NCI-H1930 (cell line): ENCODE measurements at places on chromosomes 16 and 17.

GRCh38 chr17:1034652-1035210 lies 37.8 kb downstream of the TIMM22 start:
- DNase-seq, result no peak

- DNase-seq, result no peak
Measured at GRCh38 chr16:19879241-19879792, 5.3 kb downstream of the GPRC5B start.

DNA sequence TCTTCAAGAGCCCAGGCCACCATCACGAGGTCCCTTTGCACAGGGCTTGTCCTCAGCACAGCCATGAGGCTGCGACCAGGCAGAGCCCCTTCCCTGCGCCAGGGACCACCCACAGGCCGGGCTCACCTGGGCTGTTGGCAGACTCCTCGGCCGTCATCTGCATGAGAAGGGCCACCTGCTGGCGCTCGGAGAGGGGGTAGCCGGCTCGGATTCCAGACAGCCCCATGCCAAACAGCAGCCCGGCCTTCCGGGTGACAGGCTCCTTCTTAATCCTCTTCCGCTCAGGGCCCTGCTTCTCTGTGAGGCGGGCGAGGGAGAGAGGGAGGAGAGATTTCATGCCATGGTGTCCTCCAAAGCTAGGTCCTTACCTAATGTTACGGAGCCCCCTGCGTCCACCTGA lies 73.4 kb downstream of the ZNF778 start:
- DNase-seq, result no peak

- no peak for DNase-seq
Measured at GRCh38 chr17:6244253-6244652, 174.1 kb downstream of the WSCD1 start.

- no peak for DNase-seq
Measured at GRCh38 chr17:38602956-38603785, 2.6 kb downstream of the SRCIN1 start.

DNA sequence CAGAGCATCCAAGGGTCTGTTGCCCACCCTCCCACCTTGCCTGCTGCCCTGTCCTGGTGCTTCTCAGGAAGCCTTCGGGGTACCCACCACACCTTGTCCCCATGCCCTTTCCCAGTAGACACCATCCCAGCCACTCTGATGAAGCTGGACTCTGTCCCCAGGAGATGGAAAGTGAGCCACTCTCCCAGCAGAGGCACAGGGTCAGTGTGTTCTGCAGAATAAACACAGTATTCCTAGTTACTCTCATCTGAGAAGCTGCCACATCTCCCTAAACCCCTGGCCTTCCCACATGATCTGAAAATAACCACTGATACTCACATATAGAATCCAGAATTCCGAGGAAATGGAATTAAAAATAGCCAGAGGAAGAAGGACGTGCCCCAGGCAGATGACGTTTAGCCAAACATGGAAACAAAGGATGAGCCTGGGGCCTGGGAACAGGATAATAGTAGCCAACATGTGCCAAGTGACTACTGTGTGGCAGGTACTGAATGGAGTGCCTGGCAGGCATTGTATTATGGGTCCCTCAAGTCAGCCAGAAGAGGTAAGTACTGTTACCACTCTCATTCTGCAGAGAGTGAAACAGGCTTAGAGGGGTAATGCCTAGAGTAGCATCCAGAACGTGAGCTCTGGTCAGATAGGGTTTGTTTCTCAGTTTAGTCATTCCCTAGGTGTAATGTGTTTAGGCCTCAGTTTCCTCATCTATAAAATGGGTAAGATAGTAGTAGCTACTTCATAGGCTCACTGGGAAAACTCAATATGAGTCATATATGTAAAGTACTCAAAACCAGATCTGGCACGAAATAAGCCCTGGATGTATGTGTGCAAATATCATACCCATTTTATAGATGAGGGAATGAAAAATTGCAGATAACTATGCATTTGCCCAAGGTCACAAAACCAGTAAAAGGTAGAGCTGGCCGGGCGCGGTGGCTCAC lies 20.8 kb upstream of the PEMT start:
- no peak for DNase-seq

GRCh38 chr17:63445571-63445953 lies 544 bp downstream of the CYB561 start:
- DNase-seq, result no peak

DNA sequence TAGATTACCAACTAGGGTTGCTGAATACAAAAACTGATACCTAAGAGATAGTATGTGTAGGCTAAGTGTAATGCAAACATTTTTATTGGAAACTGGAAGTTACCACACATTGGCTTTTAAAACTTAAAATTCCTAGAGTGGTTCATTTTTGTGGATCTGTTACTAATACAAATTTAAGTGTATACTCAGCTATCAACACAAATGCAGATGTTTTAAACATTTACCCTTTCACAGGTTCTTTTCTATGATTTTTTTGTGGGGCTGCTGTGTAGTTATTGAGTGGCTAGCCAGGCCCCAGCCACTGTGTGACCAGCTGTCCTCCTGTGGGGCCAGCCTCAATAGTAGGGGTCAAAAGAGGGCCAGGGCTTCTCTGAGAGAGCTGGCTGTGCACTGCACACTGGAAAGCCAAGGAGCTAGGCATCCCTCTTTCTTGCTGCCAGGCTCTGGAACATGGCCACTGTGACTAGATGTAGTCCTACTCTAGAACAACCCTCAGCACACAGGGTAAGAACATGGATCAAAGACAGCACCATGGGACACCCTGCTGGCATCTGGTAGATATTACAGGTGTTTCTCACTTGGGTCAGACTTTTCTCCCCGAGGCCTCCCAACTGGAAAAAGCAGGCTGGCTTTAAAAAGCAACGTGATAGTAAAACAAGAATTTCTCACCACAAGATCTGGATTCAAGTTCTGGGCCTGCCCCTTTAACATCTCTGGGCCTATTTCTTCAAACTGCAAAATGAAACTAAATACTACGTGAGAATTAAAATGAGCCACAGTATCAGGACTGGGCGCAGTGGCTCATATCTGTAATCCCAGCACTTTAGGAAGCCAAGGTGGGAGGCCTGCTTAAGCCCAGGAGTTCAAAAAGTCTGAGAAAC lies 7.3 kb upstream of the VEZF1 start:
- DNase-seq, result peak; percentile 50

GRCh38 chr17:76196675-76197074 lies 43.6 kb downstream of the RNF157 start:
- no peak for DNase-seq

- DNase-seq, result no peak
Measured at GRCh38 chr17:78997881-78998280, 11.7 kb downstream of the CANT1 start.

GRCh38 chr16:83935858-83936255 lies 17.2 kb upstream of the OSGIN1 start:
- no peak for DNase-seq

DNA sequence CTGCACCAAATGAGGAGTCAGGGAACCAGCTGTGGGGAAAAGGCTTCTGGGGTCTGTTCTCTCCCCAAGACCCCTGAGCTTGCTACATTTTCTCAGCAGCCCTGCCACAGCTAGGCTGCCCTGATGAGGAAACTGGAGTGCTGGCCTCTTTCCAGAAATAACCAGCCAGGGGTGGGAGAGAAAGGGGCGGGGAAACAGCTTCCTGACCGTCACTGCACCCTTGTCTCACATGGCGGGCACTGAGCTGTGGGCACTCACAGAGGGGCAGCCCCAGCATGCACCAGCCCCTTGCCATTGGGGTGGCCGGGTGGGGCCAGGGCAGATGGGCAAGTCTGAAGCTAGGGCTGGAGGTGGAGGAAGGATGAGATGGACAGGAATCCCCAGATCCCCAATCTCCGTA lies 2.9 kb downstream of the SRL start:
- no peak for DNase-seq

DNA sequence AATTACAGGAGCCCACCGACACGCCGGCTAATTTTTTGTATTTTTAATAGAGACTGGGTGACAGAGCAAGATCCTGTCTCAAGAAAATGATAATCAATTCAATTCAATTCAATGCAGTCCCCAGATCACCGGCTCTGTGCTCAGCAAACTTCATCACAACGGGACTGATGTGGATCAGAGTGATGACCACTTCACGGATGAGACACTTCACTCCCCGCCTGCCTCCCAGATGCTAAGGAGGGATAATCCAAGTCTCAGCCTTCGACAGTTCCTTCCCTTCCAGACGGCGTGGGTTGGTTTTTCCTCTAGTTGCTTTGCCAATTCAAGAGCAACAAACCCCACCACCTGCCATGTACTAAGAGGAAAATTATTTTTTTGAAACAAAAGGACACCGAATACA lies 93.8 kb downstream of the ZDHHC7 start:
- DNase-seq, result no peak

- DNase-seq, result no peak
Measured at GRCh38 chr16:68234188-68235107, 1.5 kb downstream of the ESRP2 start.

- DNase-seq, result no peak
Measured at GRCh38 chr17:42198897-42199296, 4.6 kb upstream of the GHDC start.

- DNase-seq, result no peak
Measured at GRCh38 chr17:4969047-4969550, 1.5 kb upstream of the SPAG7 start.

DNA sequence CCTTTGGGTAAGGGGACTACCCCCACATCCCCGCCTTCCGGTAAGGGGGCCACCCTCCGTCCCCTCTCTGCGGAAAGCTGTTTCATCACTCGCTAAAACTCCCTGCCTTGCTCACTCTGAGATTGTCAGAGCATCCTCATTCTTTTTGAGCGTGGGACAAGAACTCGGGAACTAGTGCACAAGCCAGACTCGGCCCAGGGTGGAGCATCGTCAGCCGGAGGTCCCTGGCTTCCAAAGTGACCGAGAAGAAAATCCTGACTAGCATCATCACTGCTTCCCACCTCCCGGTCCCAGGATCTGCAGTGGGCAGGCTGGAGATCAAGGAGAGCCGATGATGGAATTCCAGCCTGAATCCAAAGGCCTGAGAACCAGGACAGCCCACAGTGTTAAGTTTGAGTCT lies 380.3 kb downstream of the SEC14L1 start:
- DNase-seq, result no peak

GRCh38 chr17:75067856-75068255 lies 19.9 kb upstream of the SLC16A5 start:
- DNase-seq, result no peak

- DNase-seq, result no peak
Measured at GRCh38 chr16:11474617-11475291, 112.0 kb downstream of the LITAF start.

- DNase-seq, result peak; percentile 16
Measured at GRCh38 chr17:57819285-57819684, 30.6 kb downstream of the MRPS23 start.

- DNase-seq, result no peak
Measured at GRCh38 chr17:75373280-75373679, 32.2 kb downstream of the GRB2 start.

- DNase-seq, result no peak
Measured at GRCh38 chr16:28311913-28312312, 19.6 kb downstream of the SBK1 start.

- DNase-seq, result no peak
Measured at GRCh38 chr16:68359398-68360191, 48.8 kb downstream of the PRMT7 start.

- DNase-seq, result no peak
Measured at GRCh38 chr17:77307479-77308198, 166.9 kb downstream of the SEC14L1 start.

GRCh38 chr17:70691150-70691549 lies 521.8 kb downstream of the KCNJ2 start:
- DNase-seq, result no peak

DNA sequence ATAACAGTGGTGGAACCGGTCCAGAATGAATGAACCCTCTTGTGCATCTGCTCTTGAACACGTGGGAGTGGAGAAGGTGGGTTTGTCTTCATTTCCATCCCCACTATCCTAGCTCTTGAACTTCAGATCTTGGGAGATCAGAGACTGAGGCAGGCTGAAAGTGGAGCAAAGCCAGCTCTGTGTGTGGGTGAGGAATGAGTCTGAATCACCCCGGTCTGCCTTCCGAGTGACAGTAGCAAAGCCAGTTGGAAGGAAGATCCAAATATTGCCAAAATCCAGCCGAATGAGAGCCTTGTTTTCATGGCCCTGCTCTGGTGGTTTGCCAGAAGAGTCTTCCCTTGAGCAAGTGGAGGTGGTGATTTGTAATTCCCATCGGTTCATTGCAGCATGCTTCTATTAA lies 29.0 kb upstream of the ASIC2 start:
- no peak for DNase-seq

DNA sequence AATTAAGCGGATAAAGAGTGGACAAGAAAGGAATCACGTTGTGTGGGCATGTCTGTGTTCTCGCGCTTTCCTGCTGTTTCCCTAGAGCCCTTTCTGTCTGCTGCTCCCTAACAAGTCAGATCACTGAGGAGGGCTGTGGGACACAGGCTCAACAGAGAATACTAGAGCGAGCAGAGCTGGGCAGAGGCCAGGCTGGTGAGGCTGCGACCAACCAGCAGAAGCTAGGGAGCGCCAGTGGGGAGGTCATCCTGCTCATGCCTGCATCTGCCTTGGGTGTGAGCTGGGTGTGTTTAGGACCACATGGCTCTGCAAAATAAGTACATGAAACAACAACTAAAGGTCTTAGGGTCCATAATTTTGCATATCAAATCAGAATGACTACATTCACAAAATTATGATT lies 11.5 kb upstream of the FOXJ1 start:
- no peak for DNase-seq

GRCh38 chr16:86926181-86927094 lies 348.1 kb downstream of the FOXL1 start:
- DNase-seq, result no peak

DNA sequence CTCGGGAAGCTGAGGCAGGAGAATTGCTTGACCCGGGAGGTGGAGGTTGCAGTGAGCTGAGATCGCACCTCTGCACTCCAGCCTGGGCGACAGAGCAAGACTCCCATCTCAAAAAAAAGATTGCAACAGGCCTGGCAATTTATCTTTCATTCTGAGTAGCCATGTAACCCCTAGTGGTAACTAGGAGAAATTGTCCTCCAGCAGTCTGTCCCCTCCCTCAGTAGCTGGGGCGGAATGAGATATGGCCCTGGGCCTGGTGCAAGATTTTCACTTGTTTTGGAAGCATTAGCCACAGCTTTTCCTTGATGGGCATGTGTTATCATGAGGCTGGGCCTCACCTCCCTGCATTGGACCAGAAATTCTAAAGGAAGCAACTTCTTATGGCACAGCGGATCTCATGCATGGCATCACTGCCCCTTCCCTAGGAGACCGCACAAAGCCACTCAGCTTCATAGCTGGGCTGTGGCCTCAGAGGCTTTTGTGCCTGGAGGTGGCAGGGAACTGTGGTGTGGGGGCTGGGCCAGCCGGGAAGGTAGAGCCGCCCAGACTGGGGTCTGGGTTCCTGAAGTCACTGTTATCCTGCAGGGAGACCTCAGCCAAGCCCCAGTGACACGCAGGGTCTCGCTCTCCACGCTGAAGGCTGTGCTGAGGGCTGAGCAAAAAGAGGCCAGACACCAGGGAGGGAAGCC lies 13.4 kb downstream of the NATD1 start:
- DNase-seq, result no peak

- no peak for DNase-seq
Measured at GRCh38 chr17:67942810-67943209, 53.5 kb downstream of the C17orf58 start.
